Thoracic aorta (tissue), 2 donors: ENCODE measurements at places on chromosomes 11 and 22. TPM values are rescaled to one million over a fixed set of nuclear protein-coding genes. Genes with fewer than 3 reads are reported as not detected.

DNAJB13 gene
- 1.8 TPM for total RNA-seq

GAL3ST3 gene
- total RNA-seq: 1.1 TPM

NLRP14 gene
- total RNA-seq: not detected

SCN4B gene
- total RNA-seq: 2.4 TPM

MFRP gene
- not detected for total RNA-seq

MPZL2 gene
- 58.1 TPM for total RNA-seq

CBX7 gene
- 170 TPM for total RNA-seq

OTOG gene
- total RNA-seq: not detected

OR8A1 gene
- not detected for total RNA-seq

TEAD1 gene
- 57.3 TPM for total RNA-seq

HTR3A gene
- total RNA-seq: not detected

SYT9 gene
- total RNA-seq: not detected

DNA sequence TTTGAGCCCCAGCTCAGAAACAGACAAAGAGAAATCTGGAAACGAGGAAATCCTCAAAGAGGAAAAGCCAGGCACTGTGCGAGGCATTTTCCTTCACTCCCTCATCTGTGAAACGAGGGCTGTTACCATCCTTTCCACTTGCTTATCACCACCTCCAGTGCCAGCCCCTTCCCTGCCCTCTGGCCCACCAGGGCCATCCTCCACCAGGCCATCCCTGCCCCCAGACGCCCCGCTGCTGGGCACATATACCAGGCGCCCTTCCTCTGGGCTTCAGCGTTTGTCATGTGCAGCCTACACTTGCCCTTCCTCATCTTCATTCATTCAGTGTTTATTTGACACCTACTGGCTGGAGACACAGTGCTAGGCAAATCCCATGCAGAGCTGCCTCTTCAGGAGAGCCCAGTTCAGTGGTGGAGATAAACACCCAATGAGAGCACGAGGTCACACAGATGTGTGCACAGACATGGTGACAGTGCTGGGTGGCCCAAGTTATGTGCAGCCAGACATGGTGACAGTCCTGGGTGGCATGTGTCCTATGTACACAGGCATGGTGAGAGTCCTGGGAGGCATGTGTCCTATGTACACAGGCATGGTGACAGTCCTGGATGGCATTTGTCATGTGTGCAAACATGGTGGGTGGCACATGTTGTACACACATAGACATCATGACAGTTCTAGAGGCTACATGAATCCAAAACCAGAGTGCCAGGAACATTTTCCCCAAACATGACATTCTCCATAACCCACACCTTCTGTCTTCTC lies 9.7 kb downstream of the SPTBN2 start:
- no peaks in the 10 kb centered on the region for H3K4me1 ChIP-seq
- no peak overlapping the region for H3K4me3 ChIP-seq
- no peak overlapping the region for H3K27ac ChIP-seq
- no peaks in the 10 kb centered on the region for H3K27me3 ChIP-seq
- H3K36me3 ChIP-seq: no peaks in the 10 kb centered on the region
- no peak for DNase-seq

GRCh38 chr11:9905501-9905951 lies 241.6 kb downstream of the SWAP70 start:
- H3K4me1 ChIP-seq: peaks cover 13% of the 10 kb centered on the region
- H3K27ac ChIP-seq: no peak overlapping the region
- H3K36me3 ChIP-seq: no peaks in the 10 kb centered on the region
- no peak overlapping the region for H3K4me3 ChIP-seq

- no peak overlapping the region for H3K4me3 ChIP-seq
- no peaks in the 10 kb centered on the region for H3K36me3 ChIP-seq
- no peak overlapping the region for H3K27ac ChIP-seq
- H3K4me1 ChIP-seq: no peaks in the 10 kb centered on the region
- H3K27me3 ChIP-seq: no peaks in the 10 kb centered on the region
- no peak for DNase-seq
Measured at GRCh38 chr22:41722496-41722895, 23.2 kb downstream of the MEI1 start.

GRCh38 chr11:34270711-34271110 lies 87.1 kb downstream of the ABTB2 start:
- DNase-seq: no peak
- H3K36me3 ChIP-seq: no peaks in the 10 kb centered on the region
- H3K4me3 ChIP-seq: no peak overlapping the region

GRCh38 chr22:48491451-48491941 lies 1336.2 kb downstream of the BRD1 start:
- DNase-seq: no peak
- H3K36me3 ChIP-seq: no peaks in the 10 kb centered on the region
- H3K27ac ChIP-seq: no peak overlapping the region
- no peak overlapping the region for H3K4me3 ChIP-seq

GRCh38 chr11:77884186-77884828 lies 63.4 kb downstream of the AAMDC start:
- no peak for DNase-seq
- no peaks in the 10 kb centered on the region for H3K27me3 ChIP-seq
- H3K4me3 ChIP-seq: no peak overlapping the region
- no peak overlapping the region for H3K27ac ChIP-seq
- no peaks in the 10 kb centered on the region for H3K4me1 ChIP-seq

GRCh38 chr11:79263001-79263400 lies 177.8 kb downstream of the TENM4 start:
- no peaks in the 10 kb centered on the region for H3K36me3 ChIP-seq
- no peaks in the 10 kb centered on the region for H3K27me3 ChIP-seq
- no peak for DNase-seq

DNA sequence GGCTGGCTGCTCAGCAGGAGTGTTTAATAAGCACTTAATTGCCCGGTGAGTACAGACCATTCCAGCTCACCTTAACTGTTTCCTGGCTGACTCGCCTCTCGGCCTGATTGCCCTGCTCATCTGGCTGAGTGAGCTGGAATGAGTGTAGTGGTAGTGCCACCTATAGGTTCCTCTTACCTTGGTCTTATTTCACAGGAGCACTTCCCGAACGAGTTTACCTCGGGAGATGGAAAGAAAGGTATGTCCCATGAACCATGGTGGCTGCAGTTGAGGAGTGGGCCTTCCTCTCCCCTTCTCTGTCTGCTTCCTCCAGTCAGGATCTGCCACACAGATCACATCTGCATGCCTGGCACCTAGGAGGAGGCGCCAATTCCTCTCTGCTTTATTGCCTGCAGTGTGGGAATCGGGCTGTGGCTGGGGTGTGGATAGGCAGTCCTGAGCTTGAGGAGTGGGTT lies 26.7 kb downstream of the UPB1 start:
- H3K4me1 ChIP-seq: peaks cover 3% of the 10 kb centered on the region
- no peaks in the 10 kb centered on the region for H3K36me3 ChIP-seq
- H3K4me3 ChIP-seq: no peak overlapping the region

GRCh38 chr11:77471558-77472193 lies 2.2 kb downstream of the PAK1 start:
- no peaks in the 10 kb centered on the region for H3K27me3 ChIP-seq
- no peak for DNase-seq
- H3K27ac ChIP-seq: no peak overlapping the region
- no peaks in the 10 kb centered on the region for H3K36me3 ChIP-seq
- H3K4me1 ChIP-seq: no peaks in the 10 kb centered on the region

DNA sequence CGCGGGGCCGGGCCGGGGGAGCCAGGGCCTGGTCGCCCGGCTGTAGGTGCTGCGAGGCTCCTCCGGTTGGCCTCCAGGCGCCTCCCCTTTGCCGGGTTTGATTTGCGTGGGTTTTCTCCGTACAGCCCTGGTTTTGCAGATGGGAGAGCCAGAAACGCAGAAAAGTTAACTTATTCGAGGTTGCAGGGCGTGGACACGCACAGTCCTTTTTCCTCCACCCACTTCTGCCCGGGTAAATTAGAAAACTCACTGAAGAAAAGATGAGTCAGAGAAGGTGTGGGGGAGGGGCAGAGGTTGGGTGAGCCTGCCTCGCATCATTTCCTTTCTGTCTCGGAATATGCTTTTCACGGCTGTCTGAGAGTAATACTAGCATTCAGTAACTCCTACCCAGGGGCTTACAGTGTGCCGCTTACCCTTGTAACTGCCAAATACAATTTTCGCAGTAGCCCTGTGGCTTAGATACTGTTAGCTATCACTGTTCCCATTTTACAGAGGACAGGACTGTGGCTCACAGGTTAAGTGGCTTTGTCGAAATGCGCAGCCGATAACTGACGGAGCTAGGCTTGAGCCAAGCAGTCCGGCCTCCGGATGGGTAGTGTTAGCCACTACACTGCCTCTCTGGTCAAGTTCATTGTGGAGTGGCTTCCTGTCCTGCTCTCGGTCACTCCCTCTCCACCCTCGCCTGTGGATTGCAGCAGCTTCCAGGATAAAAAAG lies 812 bp downstream of the FADD start:
- peaks cover 14% of the 10 kb centered on the region for H3K4me1 ChIP-seq
- H3K36me3 ChIP-seq: peaks cover 15% of the 10 kb centered on the region
- peak overlapping the region; percentile 83 for H3K27ac ChIP-seq
- peak overlapping the region; percentile 87 for H3K4me3 ChIP-seq
- H3K27me3 ChIP-seq: no peaks in the 10 kb centered on the region

GRCh38 chr22:26552466-26552865 lies 37.5 kb downstream of the TPST2 start:
- H3K4me3 ChIP-seq: no peak overlapping the region
- peaks cover 18% of the 10 kb centered on the region for H3K4me1 ChIP-seq
- H3K27ac ChIP-seq: no peak overlapping the region
- DNase-seq: no peak
- no peaks in the 10 kb centered on the region for H3K36me3 ChIP-seq

DNA sequence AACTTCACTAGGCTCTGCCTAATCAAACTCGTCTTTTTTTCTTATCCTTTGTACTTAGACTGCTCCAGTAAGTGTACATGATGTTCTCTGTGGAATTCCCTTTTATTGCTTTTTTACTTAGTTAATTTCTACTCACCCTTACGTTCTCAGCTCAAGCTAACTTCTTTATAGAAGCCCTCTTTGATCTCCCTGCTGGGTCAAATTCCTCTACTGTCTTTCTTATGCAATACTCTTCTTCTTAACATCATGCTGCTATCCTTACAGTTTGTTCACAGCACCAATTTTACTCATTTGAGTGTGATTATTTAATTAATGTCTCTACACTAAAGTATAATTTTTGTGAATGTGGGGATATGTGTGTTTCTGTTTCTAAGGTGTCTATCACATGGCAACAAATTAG lies 498.3 kb downstream of the CNTN5 start:
- no peak overlapping the region for H3K4me3 ChIP-seq
- no peaks in the 10 kb centered on the region for H3K4me1 ChIP-seq
- no peaks in the 10 kb centered on the region for H3K36me3 ChIP-seq
- H3K27ac ChIP-seq: no peak overlapping the region

- H3K27ac ChIP-seq: no peak overlapping the region
- H3K27me3 ChIP-seq: no peaks in the 10 kb centered on the region
- DNase-seq: no peak
- H3K4me3 ChIP-seq: no peak overlapping the region
Measured at GRCh38 chr11:45100339-45100738, 46.1 kb upstream of the PRDM11 start.

GRCh38 chr11:75815345-75816168 lies 547 bp downstream of the UVRAG start:
- H3K27ac ChIP-seq: peak overlapping the region; percentile 88
- no peak for DNase-seq

GRCh38 chr11:70210051-70210501 lies 7.0 kb downstream of the FADD start:
- DNase-seq: no peak
- H3K27me3 ChIP-seq: no peaks in the 10 kb centered on the region
- peaks cover 19% of the 10 kb centered on the region for H3K36me3 ChIP-seq
- no peaks in the 10 kb centered on the region for H3K4me1 ChIP-seq
- no peak overlapping the region for H3K27ac ChIP-seq
